CD4-positive, alpha-beta T cell treated with Interleukin-4 for 1 hour (primary cell): ENCODE measurements at places on chromosomes 12 and 14.

DNA sequence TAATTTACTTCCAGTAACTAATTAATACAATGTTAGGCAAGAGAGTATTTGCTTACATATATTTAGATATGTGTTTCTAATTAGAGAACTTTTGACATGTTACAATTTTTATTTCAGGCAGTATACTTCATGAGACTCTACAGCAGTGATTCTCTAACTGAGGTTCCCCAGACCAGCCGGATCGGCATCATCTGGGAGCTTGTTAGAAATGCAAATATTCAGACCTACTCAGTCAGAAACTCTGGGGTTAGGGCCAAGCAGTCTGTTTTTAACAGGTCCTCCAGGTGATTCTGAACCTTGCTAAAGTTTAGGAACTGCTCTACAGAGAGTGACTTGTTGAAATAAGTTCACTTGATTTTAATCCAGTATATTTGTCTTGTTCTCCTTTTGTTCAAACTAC, 46.5 kb downstream of the ARID2 start:
- DNase-seq = no peak

DNA sequence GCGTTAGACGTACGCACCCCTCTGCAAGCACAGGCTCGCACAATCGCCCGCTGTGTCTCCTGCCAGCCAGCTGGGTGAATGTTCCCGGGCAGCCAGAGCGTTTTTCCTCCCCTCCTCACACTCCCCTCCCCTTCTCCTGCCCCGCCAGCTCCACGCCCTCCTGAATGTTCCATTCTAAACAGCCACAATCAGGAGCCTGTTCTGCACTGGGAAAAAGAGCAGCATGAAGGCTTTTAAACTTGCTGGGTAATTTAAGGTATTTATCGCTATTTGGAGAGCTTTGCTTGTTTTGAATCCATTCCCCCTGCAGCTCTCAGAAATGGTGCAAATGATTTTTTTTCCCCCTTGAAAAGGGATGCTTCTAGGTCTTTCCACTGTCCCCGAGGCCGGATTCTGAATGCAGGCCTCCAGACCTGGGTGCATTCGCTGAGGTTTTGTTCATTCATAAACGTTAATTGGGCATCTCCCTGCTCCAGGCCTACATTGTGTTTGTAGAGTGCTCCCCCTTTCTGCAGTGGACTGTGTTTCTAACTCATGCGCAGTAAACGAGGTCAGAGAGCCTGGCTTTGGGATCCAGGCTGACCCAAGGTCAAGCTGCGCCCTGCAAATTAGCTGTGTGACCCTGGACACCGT, 212.5 kb downstream of the CHST11 start:
- DNase-seq = no peak

DNA sequence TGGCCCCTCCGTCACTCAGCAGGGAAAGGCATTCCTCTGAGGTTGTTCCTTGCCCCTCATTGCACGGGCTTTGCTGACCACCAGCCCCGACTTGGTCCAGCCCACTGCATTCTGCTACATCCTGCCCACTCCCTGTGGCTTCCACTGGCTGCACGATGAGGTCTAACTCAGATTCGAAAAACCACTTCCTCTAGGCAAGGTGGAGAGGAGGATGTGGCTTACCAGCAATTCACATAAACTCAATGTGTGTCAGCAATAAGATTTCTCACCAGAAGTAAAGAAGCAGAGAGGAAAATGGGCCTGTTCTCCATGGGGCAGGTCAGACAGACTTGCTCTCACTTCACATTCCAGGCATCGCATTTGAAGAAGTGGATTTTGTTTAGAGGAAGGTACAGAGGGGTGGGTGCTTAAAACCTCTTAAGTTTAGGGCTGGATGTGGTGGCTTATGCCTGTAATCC, 14.7 kb downstream of the GPR68 start:
- peak; percentile 83 for DNase-seq

DNA sequence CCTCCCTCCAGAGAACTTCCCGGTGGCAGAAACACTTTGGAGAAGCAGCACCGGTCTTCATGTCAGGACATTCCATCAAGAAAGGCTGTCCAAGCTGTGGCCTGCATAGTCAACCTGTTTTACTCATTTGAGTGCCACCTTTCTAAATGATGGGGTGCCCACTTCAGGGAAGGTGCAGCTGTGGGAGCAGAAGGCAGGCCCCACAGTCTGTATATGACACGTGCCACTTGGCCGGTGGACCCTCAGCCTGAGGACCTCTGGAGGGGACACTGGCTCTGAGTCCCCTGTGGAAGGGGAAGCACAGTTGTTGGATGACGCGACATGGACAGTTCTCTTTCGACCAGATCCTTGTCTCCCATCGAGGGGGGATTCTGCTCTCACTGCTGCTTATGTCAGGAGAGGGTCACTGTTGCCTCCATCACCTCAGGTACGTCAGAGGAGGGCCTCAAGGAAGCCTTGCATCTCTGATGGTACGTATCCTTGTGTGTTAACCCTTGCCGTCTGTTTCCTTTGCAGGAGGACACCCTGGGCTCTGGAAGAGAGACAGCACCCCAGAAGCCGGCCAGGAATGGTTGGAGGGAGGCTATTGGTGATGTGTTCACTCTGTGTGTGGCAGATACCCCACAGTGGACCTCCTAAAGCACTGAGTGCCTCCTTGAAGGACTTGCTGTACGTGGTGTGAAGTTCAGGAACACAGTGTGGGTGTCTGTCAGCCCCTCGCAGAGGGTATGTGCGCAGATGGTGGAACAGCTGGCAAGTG, 132.1 kb upstream of the RTL1 start:
- DNase-seq = no peak

- peak; percentile 53 for DNase-seq
These were observed 507 bp downstream of the BAZ2A start for GRCh38 chr12:56629459-56630179.

DNA sequence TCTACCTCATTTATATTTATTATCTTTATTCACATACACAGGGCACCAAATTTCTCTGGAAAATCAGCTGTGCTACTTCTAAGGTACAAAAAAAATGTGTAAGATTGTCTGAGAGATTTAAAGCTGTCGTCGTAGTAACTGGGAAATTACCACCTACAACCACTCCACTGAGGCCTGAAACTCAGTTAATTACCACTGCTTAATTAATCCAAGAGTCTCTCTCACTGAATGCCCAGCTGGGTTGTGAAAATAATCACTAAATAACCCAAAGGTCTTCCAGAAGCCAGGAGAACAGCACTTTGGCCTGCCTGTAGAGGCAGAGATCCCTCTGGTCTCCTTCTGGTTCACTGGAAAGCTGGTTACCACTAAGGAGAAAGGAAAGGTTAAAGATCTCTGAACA, 207.2 kb upstream of the TMPO start:
- no peak for DNase-seq

DNA sequence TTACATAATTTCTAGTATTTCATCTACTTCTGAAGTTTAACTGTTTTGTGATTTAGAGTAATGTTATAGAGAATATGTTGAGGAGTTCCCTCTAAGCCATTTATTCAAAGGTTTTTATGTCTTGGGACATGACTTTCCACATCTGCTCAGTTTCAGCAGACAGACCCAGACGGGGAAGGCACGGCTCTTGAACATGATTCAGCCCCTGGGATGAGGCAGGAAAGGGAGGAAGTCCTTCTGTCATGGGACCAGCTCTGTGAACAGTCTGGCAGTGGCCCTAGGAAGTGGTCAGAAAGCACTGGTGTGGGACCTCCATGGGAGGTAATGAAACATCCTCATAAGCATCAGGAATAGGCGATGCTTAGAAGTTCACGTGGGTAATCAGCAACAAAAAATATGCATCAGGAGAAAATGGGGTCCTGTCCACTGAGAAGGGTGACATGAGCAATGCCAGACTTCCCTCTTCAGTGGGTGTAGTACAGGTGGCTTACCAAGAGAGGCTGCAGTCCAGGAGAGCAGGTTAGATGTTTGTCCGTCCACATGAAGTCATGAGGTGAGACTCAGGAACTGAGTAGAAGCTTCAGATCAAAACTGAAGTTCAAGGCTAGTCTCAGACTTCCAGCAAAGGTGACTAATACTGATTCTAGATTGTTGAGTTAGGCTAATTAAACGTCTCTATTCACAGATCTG, 248.5 kb downstream of the IPO8 start:
- DNase-seq = no peak

- DNase-seq = no peak
These were observed 84.9 kb upstream of the ADAMTS20 start for GRCh38 chr12:43636725-43637463.

DNA sequence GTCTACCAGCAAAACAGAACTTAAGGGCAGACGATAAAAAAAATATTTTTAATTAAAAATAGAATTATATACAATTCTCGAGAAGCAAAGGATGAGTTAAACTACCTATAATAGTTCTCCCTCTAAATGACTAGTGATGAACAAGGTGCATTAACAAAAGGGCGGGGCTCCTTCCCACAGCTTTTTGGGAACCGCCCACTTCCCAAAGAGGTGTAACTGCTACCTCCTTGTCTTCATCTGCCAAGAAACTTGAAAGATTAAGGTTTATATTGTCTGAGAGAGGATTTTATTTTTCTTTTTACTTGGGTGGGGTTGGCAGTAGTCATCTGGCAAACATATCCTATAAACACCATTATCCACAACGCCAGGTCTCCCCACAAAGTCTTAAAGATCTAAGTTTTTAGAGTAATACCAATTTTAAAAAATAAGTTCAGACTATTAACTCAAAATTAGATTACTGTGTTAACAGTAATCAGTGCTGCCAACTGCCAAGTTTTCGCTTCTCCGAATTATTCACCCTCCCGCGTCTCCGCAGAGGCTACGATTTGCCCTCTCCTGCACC, 938 bp downstream of the RALGAPA1 start:
- no peak for DNase-seq

DNA sequence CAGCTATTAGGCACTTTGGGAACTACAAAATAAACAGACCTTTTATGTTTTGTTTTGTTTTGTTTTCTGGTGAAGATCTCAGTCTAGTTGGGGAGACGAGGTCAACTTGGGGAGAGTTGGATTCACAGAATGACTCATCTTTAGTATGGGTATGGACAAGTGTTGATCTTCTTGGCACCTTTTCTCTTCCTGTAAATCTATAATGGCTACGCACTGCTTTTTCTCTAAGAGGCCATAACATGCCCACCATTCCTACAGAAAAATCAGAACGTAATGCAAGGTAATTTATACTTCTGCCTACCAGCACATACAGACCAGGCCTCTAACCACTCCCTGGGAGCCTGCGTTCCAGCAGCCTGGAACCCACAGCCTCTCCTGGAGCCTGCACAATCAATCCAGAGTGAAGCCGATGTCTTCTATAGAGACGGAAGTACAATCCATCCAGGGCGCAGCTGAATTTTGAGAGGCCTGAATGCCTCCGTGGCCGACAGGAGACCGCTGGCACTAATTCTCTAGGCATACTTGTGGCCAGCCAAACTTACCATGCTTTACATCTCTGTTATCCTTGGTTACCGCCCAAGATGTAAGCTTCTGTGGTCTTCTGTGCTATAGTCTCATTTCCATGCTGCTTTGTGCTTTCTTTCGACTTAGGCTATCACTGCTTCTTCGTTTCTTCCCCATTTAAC, 717 bp downstream of the PPHLN1 start:
- DNase-seq = peak; percentile 42

DNA sequence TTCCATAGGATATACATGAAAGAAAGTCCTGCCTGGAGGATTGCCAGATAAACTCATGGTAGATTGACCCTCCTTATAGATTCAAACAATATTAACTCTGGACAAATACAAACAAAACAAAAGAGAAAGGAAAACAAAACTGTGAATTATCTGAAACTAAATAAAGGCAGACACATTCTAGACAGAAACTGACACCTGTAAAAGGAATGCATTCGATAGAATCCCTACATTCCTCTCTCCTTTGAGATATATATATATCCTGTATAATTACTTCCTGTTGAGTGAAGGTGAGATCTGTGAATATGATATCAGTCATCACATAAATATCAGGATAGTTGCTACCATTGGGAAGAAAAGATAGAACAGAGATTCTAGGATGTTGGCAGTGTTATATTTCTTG, 948.4 kb upstream of the ATXN7L3B start:
- DNase-seq = no peak

GRCh38 chr14:102903248-102903888, 19.1 kb upstream of the AMN start:
- DNase-seq = no peak

DNA sequence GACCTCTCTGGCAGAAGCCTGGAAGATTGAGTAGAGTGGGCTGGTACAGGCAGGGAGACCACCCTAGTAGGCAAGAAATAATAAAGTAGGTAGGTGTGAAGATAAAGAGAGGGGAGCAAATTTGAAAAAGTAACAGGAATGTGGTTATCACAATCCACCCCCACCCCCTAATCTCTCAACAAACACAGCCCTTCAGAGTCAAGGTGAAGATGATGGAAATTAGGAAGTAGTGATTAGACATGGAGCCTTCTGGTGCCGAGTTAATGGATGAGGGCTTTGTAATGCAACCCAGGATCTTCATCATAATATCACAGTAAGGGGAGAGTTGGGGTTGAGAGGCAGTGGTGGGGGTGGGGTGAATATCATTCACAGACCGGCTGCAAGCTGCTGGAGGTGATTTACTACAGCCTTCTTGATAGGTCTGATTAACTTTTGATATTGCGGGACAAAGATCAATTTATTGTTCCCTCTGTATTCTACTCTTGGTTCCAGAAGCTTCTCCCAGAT, 29.2 kb upstream of the CRY1 start:
- no peak for DNase-seq

- DNase-seq = peak; percentile 58
These were observed 74.2 kb downstream of the GNS start for GRCh38 chr12:64685050-64685449.

DNA sequence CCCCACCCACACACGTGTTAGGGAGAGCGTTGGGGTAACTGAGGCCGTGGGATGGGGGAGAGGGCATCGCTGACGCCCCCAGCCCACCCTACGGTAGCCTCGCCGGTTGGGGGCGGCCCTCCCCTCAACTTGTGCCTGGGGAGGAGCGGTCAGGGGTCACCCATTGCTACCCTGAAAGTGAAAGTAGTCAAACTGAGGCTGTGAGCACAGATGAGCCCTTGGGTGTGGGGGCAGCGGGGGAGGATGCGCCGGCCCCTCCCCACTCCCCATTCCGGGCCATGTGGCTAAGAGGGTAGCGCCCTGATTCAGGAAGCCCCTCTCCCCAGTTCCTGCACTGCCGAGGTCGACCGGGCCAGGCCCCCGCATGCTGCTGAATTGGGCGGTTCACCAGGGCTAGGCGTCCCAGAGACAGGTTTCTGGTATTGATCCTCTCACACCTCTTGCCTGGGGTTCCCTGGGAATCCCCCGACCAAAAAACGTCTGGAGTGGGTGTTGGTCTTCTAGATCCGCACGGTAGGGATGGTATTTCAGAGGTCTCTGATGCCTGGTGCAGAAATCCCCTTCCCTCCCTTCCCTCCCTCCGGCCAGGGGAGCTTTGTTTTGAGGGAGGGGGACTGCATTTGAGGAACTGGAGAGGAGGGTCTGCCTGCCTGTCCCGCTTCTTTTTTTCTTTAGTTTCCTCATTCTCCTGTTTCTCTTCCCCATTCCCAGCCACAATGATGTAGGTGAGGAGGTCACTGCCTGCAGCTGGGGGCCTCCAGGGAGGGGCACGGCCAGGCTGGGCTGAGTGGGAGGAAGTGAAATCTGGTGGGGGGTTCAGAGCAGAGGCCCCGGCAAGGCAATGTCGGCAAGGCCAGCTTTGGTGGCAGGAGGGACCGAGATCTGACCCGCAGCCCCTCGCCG, 1.0 kb downstream of the SH2B3 start:
- DNase-seq = peak; percentile 69

GRCh38 chr12:121102307-121102706, 30.4 kb upstream of the P2RX7 start:
- DNase-seq = no peak

- no peak for DNase-seq
These were observed 5.3 kb upstream of the VSIG10 start for GRCh38 chr12:118109088-118109487.

- no peak for DNase-seq
These were observed 161.7 kb upstream of the RTL1 start for GRCh38 chr14:101065246-101065645.
